ENCODE measurements at places on chromosomes 13 and 19.

- peak; percentile 46 for DNase-seq
Measured at GRCh38 chr19:21586311-21587116, 81.1 kb downstream of the ZNF429 start.

DNA sequence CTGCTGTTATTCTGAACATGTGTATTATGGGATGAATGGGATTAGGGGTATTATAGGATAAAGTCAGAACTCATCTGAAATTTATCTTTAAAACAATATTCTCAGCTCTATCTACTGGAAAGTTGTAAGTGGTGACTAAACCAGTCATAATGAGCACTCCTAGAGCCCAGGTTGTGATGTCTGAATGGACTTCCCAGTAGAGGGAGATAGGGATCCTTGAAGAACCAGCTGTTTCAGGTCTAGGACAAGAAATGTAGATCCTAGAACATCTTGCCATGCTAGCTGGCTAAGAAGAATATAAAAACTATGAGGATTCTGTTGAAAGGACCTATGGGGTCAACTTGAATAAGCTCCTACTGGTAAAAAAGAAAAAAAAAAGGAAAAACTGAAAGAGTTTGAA is 310.8 kb downstream of the SLC7A1 start:
- no peak for DNase-seq

DNA sequence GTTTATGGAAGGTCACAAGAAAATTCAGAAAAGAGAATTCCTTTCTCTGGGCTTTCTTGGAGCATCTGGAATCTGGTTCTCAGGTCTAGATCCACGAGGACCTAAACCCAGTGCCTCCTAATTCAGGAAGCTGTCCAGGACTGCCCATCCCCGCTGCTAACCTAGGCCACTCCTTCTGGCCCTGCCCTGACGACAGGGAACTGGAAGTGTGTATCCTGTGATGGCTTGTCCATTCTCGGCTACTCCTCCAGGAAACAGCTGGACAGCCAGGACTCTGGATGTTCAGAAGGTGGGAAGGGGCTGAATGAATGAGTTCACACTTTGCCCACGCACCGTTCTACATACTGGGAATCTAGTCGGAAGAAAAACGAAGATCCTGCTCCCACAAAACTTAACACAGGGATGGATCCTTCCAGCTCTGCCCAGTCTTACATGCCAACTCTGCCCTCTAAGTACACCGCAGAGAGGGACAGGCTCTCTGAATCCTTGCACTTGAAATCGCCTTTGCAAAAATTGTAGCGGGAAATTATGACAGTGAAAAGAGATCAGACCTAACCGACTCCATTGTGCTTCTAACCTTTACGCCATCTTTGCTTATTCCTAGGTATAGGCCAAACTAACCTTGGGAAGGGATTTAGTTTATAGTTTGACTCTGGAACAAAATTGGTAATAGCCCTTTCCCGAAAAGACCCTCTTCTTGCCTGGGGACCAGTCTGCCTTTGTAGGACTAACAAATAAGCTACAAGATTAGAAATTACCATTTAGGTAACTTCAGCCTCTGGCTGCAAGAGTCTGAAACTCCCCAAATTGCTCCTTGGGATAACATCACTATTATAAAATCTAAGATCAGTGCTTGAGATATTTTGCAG is 1.8 kb downstream of the LSM4 start:
- no peak for DNase-seq

DNA sequence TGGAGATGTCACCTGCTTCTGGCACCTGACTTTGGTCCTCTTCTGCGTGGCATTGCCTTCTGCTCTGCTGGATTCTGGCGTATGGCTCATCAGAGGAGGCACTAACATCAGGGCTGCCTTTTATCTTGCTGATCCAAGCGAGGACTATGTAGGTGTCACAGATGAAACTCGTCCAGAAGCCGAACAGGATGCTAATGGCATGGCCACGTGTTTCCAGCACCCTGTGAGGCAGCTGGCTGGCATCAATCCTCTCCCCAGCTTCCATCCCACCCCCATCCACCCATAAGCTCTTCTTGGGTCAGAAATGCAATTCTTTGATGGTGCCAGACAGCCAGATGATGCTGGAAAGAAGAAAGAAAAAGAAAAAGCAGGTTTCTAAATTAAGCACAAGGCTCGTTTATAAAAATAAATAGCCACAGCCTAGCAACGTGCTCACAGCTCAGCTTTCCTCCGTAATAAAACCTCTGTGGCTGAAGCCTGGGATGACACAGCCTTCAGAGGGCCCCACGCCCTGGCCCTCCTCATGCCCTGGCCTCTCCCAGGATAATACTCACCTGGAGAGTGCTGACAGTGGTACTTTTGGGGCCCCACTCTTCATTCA is 212.9 kb upstream of the SERP2 start:
- no peak for DNase-seq

- DNase-seq = no peak
Measured at GRCh38 chr19:30450100-30450499, 77.9 kb downstream of the ZNF536 start.

DNA sequence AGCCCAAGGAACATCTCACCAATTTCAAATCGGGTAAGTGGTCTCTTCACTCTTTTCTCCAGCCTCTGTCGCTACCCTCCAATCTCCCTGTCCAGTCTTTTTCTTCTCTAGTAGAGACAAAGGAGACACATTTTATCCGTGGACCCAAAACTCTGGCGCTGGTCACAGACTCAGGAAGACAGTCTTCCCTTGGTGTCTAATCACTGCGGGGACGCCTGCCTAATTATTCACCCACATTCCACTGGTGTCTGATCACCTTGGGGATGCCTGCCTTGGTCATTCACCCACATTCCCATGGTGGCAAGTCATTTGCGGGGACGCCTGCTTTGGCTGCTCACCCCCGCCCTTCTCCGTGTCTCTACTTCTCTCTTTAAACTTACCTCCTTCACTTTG is 13.8 kb upstream of the OR10H1 start:
- DNase-seq = no peak

DNA sequence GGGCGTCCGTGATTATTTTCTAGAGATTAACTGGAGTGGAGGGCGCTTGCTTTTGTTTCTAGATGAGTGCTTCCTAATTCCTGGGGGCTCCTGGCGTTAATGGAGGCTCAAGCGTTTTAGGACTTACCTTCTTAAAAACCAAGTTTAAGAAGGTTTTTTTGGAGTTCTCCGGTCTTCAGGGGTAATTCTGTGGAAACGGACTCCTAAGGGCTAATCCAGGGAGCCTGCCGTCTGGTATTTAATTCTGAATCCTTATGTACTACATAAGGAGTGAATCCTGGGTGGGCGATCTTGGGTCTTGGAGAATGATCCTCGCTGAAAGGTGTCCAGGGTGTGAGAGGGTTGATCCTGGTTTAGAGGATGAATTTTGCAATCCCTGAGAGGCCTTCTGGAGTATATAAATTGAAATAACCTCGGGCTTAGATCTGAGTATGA is 357 bp downstream of the RPS11 start:
- DNase-seq = no peak

GRCh38 chr13:50893211-50893852 is 16.3 kb upstream of the RNASEH2B start:
- peak; percentile 37 for DNase-seq

GRCh38 chr13:110379905-110380341 is 72.8 kb downstream of the COL4A2 start:
- DNase-seq = no peak

GRCh38 chr13:105783261-105783660 is 752.2 kb downstream of the EFNB2 start:
- DNase-seq = no peak

DNA sequence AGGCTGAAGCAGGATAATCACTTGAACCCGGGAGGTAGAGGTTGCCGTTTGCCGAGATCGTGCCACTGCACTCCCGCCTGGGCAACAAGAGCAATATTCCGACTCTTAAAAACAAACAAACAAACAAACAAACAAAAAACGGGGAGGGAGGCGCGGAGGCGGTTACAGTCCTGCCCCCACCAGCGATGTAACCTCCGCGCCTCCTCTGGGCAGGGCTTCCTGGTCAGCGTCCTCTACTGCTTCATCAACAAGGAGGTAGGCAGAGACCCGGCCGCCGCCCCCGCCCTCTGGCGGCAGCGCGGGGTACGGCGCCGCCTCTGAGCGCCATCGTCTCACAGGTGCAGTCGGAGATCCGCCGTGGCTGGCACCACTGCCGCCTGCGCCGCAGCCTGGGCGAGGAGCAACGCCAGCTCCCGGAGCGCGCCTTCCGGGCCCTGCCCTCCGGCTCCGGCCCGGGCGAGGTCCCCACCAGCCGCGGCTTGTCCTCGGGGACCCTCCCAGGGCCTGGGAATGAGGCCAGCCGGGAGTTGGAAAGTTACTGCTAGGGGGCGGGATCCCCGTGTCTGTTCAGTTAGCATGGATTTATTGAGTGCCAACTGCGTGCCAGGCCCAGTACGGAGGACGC is 10.2 kb downstream of the SNRPD2 start:
- DNase-seq = peak; percentile 92

GRCh38 chr19:4455719-4456475 is 1.7 kb downstream of the UBXN6 start:
- no peak for DNase-seq

DNA sequence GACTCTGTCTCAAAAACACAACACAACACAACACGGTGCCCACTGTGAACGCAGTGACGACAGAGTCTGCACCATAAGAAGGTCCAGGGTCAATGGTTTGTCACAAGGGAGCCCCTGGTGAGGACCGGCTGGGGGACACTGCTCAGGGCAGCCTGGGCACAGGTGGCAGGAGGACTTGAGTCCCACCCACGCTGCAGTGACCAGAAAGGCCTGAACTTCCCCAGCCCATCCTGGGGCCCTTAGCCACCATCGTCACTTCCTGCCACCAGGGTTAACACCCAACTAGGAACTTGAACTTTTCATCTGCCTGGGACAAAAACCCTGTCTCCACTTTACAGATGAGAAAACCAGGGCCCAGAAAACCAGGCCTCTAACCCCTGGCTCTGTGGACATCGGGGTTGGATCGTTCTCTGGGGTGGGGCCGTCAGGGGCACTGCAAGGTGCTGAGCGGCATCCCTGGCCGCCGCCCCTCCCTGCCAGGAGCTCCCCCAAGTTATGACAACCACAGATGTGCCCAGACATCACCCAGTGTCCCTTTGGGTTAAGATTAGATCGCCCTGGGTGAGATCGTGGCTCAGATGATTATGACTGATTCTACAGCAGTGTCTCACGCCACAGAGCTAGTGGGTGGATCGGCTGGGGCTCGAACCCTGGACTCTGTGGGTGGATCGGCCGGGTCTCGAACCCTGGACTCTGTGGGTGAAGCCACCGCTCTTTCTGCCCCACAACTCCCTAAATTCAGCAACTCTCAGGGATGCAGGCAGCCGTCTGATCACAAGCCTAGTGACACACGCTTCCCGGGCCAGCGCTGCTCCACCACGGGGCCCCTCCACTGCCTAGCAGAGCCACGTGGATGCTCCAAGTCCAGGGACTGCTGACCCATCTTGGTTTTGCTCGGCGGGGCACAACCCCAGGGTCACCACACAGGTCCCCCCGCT is 14.0 kb downstream of the MOB3A start:
- DNase-seq = peak; percentile 72

DNA sequence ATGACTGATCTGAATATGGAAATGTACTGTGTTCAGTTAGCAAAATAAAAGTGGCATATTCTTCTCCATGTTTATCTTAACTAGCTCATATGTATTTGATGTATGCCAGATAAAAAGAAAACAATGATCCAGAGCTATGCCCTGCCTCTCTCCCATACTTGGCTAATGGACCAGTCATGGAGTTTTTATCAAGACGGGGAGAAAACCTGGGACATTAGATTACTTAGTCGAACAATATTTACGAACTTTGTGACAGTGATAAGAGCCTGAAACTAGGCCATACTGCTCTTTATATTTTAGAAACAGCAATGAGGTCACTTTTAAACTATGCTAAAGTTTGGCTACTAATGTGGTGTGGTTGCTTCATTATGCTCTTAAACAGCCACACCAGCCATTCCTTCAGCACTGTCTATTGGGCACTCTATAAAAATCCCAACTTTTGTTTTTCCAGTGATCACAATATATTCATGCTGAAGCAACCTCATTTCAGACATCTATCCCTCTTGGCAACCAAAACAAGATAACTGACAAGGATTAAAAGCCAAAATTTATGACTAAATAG is 265.0 kb downstream of the FGF14 start:
- no peak for DNase-seq

- DNase-seq = no peak
Measured at GRCh38 chr19:41307954-41308449, 2.0 kb upstream of the CCDC97 start.

DNA sequence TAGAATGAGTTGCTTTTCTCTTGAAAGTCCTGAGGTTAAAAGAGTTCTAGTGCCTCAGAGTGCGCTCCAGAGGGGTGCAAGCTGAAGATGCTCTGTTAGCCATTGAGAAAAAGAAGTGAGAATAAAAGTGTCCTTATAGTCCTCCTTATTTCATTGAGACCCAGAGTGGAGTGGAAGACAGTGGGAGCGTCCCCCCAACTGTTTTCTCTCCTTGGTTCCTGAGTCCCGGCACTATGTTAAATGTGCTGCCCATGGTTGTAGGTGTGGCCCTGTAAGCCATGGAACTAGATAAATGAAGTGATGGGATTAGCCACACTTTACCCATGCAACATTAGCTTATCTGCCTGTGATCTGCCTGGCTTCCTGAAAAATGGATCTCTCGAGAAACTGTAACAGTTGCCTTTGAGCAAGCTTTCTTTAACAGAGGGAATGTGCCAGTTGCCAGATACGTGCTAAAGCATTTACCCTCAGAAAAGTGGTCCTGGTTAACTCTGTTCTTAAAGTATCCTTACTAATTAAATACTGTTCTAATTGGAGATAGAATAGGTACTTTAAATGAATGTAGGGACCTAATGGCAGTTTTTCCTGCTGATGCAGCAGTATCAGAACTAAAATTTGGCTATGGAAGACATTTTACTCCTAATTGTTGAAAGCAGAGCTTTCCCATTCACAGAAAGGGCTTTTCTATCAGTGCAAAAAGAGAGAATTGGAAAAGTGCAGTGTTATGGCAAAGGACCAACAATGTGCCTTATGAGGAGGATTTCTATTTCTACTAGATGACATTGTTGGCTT is 21.4 kb upstream of the PSG9 start:
- peak; percentile 43 for DNase-seq

GRCh38 chr13:49410477-49410876 is 33.4 kb downstream of the CAB39L start:
- DNase-seq = no peak

GRCh38 chr19:48632692-48633147 is 4.5 kb downstream of the DBP start:
- peak; percentile 46 for DNase-seq

- no peak for DNase-seq
Measured at GRCh38 chr13:25462301-25463125, 90.7 kb downstream of the ATP8A2 start.

DNA sequence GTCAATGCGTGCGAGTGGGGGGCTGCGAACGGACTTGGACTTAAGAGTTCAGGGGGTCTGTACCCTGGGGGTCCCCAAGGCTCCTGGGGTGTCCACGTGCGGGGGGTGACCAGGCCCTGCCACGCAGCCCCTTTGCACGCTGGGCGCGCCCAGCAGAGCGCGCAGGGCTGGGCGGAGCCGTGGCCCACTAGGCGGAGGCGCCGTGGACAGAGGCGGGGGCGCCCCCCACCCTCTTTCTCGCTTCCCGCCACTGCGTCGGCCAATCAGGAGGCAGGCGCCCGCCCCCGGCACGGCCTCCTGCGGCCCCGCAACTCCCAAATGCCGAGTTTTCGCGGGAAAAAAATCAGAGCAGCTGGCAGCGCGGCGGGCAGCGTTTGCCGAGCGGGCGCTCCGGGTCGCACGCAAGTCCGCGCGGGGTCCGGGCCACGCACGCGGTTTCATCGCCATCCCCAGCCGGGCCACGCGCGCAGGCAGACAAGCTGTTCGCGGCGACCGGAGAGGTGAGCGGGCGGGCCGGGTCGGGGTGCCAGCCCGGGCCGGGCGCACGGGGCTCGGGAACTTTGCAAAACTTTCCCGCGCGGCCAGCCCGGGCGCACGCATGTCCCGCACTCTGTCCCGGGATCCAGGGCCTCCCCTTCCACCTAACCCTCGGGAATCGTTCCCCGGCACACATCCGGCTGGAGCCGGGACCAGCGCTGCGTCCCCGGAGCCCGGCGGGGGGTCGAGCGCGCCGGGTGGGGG is at the start of gene UHRF1:
Gene UHRF1, plus strand, starts transcription at position 346 of the 741 bp plus-strand sequence. CDS start 1,385 bp downstream, outside the sequence.
- DNase-seq = peak; percentile 87

All from activated CD4-positive, alpha-beta T cell treated with anti-CD3 and anti-CD28 coated beads for 36 hours (primary cell).